ENCODE measurements at places on chromosomes 13 and 19.

DNA sequence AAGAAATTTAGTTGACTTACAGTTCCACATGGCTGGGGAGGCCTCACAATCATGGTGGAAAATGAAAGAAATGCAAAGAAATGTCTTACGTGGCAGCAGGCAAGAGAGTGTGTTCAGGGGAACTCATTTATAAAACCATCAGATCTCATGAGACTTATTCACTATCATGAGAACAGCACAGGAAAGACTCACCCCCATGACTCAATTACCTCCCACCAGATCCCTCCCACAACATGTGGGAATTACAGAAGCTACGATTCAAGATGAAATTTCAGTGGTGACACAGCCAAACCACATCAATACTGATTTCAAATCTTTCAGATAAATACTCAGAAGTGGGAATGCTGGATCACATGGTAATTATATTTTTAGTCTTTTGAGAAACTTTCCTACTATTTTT is 1357.9 kb downstream of the SLITRK5 start:
- DNase-seq, result no peak

- DNase-seq, result no peak
Measured at GRCh38 chr13:34900288-34900739, 41.8 kb upstream of the NBEA start.

- DNase-seq, result no peak
Measured at GRCh38 chr13:73065665-73066340, 7.0 kb downstream of the KLF5 start.

- no peak for DNase-seq
Measured at GRCh38 chr19:39064405-39064804, 19.8 kb upstream of the ACP7 start.

GRCh38 chr13:90414691-90415596 is 932.5 kb upstream of the MIR17HG start:
- no peak for DNase-seq

All from activated CD8-positive, alpha-beta T cell treated with anti-CD3 and anti-CD28 coated beads, Interleukin-2, amount 10 ng/mL, durations not matched to agents 7 days and 5 days (primary cell).